ENCODE measurements at places on chromosomes 3 and 15.
A peak's percentile ranks its signal among the peaks of the same experiment; 100 is the strongest.

DNA sequence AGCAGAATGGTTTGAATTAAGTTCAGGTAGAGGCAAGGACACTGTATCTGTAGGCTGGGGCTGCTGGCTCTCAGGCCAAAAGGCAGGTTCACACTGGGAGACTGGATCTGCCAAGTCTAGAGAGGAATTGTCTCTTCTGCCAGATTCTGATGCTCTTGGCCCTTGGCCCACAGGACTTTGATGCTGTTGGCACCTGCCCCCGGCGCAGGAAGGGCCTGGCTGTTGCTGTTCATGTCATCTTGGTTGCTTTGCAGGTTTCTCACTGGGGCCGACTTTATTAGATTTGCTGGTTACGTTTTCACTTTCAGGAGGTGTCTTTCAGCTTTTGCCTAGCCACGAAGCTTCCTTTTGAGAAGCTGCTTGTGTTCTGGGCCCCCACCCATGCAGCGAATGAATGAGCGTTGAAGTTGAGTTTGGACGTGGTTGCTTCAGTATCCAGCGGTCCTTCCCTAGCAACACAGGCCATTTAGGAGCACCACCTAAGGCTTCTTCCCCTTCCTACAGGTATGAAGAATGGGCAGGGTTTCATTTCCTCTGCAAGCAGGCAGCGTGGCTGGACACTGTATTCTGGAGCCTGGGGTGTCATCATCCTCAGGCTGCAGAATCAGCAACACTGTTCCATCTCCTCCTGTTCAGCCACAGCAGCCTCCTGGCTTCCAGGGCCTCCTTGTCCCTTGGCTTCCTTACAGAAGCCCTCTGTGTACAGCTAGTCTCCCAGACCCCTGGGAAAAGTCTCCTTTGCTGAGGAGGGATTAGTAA lies 65.6 kb upstream of the PRR23C start:
- DNase-seq, result no peak

- DNase-seq, result peak; percentile 48
These were observed 34.0 kb upstream of the CCK start for GRCh38 chr3:42300013-42300412.

- no peak for DNase-seq
These were observed 28.5 kb upstream of the APOD start for GRCh38 chr3:195612075-195612800.

DNA sequence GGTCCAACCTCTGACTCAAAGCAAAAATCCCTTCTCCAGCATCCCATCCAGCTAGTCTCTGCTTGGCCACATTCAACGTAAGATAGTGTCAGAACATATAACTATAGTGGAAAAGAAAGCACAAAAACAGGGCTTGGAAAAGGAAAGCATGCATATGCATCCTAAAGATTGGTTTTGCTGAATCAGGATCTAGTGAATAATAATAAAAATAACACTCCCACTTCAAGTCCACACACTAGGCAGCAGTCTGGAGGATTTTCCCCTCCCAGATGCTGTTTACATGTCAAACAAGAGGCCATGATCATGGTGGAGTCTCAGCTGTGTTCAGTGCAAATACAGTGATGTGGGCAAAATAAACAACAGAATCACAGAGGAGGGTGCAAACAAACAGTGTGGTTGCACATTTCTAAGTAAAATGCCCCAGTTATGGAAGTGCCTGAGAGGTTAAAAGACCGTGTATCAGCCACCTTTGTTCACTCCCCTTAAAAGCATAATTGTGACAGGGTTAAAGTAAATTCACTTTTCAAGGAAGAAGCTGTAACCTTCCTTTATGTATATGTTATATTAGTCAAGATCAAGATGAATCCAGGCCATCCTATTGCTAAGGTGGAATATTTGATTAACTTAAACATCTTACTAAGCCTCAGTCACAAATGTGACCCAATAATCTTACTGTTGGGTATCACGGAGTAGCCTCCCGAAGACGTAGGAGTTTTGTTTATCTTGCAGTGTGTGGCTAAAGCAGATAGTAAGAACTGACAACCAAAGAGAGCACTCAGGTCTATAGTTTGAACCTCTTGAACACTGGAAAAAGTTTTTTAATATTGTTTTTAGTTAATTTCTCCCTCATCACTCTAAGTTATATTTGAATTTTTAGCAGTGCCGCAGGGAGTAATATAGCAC lies 424.5 kb downstream of the SOX2 start:
- DNase-seq, result no peak

- no peak for DNase-seq
These were observed 871.2 kb downstream of the TUSC7 start for GRCh38 chr3:117580806-117581205.

DNA sequence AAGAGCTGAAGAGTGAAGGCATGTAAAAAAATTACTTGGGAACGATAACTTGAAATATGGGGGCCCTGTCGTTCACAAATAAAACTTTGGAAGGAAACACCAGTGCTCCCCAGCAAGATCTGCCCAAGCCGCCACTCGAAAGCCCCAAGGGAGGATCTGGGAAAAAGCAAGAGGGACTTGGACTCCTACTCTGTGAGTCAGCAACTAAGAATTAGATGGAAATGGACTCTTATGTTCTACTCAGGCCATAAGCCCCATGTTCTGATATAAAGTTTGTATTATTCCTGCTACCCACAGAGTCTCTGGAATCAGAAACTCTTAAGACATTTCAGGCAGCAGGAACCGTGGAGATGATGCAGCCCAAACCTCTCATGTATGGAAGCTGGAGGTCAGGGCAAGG lies 75.7 kb downstream of the ITGB5 start:
- no peak for DNase-seq

DNA sequence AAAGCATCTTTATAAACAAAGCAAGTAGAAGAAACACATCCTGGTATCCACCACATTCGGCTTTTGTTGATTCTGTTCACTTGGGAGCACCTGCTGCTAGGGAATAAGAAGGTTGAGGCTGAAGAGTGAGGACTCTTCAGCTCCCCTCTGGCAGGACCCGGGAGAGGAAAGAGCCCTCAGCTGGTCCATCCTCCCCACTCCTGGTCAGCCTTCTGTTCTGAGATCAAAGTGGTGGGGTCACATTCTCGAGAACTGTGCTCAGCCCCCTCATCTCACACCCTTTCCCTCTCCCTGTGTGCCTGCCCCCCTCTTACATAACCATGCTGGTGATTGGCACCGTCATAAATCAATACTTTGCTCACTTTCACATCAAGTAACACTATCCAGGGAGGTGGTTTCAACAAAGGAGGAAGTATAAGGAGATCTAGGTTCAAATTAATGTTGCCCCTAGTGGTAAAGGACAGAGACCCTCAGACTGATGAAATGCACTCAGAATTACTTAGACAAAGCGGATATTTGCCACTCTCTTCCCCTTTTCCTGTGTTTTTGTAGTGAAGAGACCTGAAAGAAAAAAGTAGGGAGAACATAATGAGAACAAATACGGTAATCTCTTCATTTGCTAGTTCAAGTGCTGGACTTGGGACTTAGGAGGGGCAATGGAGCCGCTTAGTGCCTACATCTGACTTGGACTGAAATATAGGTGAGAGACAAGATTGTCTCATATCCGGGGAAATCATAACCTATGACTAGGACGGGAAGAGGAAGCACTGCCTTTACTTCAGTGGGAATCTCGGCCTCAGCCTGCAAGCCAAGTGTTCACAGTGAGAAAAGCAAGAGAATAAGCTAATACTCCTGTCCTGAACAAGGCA lies at the start of gene NR1I2:
TSS of gene NR1I2 (plus strand) at position 772 of the 869 bp plus-strand sequence.
- DNase-seq, result no peak

- no peak for DNase-seq
These were observed 25.9 kb upstream of the PLA2G4D start for GRCh38 chr15:42120285-42120684.

DNA sequence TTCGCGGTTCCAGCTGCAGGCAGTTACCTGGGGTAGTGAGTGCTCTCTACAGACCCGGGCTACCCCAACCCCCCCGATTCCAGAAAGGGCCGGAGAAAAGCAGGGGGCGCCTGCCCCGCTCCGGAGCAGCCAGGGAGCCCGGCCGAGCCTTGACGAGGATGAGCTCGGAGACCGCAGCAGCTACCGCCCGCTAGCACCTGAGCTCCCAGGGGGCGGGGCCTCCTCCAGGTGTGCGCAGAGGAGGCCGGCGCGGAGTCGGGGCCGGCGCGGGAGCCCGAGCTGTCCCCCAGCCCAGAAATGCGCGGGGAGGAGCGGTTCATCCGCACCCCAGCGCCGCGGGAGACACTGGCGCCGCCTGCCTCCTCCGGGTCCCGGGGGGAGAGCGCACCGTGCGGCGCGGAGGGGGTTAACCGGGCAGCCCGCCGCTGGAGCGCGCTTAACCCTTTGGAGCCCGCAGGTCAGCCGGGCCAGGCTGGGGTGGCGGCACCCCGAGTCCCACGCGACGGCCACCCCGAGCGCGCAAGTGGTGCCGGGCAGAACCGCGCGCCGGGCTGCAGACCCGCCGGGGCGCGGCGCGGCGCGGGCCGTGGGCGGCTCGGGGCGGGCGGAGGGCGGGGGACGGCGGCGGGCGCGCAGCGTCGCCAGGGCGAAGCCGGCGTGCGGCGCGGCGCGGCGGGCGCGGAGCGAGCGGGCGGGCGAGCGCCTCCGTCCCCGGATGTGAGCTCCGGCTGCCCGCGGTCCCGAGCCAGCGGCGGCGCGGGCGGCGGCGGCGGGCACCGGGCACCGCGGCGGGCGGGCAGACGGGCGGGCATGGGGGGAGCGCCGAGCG lies at the start of gene CACNA1D:
TSS of gene CACNA1D (plus strand) at position 649 of the 829 bp plus-strand sequence. CDS start 556 bp downstream, outside the sequence.
- peak; percentile 63 for DNase-seq

DNA sequence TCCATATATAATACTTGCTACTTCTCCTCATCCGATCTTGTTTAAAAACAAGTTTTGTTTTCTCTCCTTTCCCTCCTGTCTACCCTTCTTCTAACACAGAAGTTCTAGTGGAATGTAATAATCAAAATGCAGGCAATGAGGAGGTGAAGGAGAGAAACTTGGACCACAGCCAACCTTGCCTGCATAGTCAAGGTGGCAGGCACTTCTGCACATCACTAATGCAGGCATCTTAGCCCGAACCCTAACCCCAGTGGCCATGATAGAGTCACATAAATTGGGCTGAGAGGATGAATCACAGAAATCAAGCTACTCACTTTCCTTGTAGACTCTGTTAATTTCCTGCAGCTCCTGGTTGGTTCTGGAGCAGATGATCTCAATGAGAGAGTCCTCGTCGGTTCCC lies 41.0 kb downstream of the ANXA2 start:
- DNase-seq, result no peak

DNA sequence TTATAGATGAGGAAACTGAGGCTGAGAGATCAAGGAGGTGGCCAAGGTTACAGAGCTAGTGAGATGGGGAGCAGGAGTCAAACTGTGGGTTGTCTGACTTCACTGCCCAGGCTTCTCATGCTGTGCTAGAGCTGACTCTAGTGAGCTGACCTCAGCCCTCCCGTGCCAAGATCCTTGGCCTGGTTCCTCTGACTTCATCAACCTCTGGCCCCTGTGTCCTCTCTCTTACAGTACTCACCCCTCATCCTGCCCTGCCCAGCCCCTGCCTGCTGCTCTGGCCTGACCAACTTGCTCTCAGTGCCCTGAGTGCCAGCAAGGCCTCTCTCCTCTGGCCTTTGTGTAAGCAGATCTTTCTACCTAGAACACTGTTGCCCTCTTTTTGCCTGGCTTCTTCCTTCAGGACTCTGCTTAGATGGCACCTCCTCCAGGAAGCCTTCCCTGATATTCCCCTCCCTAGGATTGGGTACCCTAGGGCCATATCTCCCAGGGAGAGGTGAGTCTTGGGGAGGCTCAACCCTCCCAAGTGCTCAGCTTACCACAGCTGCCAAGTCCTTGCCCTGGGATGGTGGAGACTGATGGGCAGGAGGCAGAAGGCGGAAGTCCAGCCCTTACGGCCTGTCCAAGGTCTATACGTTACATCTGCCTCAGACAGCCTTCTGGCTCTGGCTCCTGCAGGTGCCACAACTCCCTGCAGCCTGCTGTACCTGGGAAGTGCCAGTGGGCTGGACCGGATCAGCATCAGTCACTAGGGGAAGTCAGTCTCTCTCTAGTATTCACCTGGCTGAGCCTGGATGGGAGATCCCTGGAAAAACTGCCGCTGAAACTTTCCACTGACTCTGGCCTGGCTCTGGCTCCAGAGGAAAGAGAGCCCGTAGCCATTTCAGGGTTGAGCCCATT lies 36.3 kb upstream of the FAM107A start:
- DNase-seq, result no peak

- no peak for DNase-seq
These were observed 25.6 kb upstream of the ACAD9 start for GRCh38 chr3:128853826-128854225.

- no peak for DNase-seq
These were observed 83.1 kb downstream of the SST start for GRCh38 chr3:187587076-187587475.

- DNase-seq, result no peak
These were observed 44.4 kb upstream of the SPTSSB start for GRCh38 chr3:161415506-161416231.

DNA sequence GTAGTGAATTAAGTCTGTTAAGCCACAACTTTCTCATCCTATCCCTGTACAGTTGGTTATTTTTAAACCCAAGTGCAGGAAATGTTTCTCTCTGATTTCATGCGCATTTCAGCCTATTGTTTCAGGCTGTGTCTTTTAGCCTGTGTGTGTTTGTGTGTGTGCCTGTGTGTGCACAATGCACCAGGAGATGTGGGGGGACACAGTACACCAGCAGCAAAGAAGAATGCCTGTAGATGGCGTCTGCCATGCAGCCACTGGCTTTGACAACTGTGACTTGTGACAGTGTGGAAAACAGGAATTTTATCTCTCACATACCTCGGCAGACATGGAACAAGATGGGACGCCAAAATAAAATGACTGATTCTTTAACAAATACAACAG lies 43.6 kb upstream of the PLXNA1 start:
- no peak for DNase-seq

DNA sequence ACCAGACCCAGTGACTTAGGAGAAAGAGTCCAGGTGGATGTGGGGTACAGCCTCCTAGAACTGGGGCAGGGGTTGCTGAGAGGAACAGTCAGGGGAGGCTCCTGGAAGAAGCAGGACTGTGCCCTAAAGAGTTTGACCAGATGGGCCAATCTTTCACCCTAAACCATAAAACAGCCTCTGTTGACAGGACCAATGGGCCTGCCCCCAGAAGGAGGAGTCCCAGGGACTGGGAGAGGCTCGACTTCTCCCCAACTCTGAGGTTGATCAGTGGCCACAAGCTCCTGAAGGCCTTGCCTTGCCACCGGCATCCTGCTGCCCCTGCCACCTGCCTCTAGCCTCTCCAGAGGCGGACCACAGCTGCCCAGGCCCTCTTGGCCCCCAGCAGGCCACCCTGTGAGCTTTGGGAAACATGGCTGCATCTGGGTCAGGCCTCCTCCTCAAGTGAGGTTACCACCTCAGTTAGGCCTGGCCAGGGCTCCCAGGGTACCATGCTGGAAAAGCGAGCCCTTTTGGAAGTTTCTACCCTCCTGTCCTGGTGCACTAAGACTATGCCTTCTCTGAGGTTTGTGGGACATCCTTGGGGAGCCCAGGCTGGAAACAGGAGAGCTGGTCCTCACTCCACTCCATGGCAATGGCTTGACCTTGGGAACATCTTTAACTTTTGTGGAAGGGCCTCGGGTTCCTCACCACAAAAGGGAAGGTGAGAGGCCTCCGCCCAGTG lies 2.8 kb downstream of the VIPR1 start:
- DNase-seq, result no peak

DNA sequence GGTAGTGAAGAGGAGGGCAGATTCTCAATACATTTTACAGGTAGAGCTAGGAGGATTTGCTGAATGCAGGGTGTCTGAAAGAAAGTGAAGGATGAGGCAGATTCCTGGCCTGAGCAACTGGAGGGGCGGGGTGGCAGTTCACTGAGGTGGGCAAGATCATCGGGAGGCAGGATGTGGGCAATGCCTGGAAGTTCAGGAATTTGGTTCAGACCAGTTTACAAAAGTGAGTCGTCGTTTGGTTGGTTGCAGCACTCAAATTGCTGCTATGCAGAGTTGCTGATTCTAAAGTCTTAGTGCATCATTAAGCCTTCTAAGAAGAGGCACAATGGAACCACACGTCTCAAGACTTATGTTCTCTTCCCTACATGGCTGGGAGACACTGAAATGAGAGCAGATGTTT lies 134.0 kb downstream of the MFSD1 start:
- DNase-seq, result no peak
